ENCODE measurements at places on chromosomes 6 and 20.
A peak's percentile ranks its signal among the peaks of the same experiment; 100 is the strongest.

DNA sequence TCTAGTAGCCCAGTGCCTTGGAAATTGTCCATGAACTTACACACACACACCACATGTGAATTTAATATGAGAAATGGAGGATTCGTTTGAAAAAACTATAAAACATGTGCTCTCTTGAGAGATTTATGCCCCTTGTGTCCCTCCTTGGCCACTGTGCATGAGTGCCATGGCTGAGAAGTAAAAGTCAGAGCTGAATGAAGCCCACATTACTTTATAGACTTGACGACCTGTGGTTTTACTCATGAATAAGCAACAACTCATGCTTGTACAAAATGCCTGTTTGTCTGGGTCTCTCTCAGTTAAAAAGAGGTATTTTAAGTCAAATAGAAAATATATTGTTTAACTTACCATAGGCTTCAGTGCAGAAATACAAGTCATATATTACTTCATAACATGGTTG, 102.7 kb downstream of the KCNQ5 start:
- peak; percentile 35 for DNase-seq

DNA sequence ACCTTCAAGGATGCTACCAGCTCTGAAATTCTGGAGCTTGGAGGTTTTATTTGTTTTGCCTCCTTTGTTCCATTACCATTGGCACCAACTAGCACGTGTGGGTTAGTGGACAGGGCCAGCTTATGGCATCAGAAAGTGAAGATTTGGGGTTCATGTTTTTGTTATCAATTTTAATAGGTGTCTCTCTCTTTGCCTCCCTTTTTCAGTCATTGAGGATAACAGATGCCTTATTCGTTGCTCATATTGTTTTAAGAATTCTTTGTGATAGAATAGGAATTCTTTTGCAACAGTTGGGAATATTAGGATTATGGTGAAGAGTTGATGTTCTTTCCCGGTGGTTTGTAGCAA, 22.9 kb downstream of the TMC2 start:
- no peak for DNase-seq

- DNase-seq, result no peak
These were observed 37.8 kb downstream of the ADGRF4 start for GRCh38 chr6:47736083-47736700.

- no peak for DNase-seq
These were observed 132.6 kb downstream of the PRL start for GRCh38 chr6:22164236-22164635.

DNA sequence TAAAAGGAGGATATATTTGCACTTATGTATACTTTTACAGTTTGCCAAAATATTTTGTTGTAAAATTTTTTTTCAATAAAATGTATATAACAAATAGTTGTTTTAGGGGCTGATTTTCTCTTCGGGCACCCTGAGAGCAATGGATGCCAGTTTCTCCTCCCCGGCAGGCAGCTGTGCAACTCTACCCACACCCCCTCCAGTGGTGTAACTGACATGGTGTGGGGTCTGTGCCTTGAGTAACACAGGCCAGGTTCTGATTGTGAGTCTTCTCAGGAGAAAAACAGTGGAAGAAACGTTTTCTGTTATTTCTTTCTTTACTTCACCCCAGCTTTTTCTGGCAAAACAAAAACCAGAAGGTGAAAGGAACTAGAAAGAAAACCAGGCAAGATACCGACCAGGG, 6.1 kb downstream of the FOXF2 start:
- no peak for DNase-seq

GRCh38 chr6:138988469-138988834, 399 bp upstream of the REPS1 start:
- DNase-seq, result no peak

Data from GM06990 (cell line).